ENCODE measurements at places on chromosomes 6 and 20.

DNA sequence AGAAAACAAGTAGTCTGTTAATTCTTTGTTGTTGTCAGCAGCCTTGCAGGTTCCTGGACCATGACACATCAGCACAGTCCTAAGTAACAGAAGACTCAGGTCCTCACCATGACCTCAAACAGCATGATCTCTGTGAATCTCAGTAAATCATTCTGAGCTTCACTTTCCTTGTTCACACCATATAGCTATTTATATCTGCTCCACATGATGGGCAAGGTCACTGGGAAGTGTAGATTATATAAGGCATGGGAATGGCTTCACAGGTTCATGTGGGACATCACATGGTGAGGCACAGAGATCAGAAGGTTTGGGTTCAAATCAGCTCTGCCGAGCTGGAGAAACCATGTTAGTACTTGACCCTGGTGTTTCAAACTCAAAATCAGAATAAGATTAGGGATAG is 245.4 kb upstream of the SPTLC3 start:
- DNase-seq: no peak

- no peak for DNase-seq
Observed at GRCh38 chr20:48864738-48865318, 37.0 kb upstream of the PREX1 start.

DNA sequence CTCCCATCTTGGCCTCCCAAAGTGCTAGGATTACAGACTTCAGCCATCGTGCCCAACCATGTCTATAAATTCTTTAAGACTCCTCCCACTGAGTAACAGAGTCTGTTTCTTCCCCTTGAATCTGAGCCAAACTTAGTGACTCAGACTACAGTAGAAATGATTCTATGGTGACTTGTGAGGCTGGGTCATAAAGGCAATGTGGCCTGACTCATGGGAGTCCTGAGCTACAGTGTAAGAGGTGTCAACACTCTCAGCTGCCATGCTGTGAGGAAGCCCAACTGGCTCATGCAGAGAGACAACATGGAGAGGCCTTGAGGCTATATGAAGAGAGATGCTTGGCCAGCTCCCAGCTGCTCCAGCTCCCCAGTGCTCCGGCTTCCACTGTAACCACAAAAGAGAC is 5.2 kb upstream of the NRSN2 start:
- DNase-seq: no peak

DNA sequence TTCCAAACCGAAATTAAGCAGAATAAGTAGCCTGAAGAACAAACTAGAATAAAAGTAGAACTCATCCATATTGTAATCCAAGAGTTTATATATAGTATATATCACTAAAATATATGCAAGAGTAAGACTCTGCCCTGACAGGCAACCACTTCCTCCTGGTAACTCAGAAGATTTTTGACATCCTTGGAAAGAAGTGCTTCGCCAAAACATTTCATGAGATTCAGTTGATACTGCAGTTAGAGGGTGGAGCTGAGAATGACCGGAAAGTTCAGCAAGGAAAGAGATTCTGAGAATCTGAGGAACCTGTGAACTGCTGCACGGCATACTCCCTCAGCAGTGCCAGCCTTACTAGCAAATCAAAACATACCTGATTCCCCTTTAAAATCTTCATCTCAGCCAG is 79.6 kb downstream of the CDK19 start:
- no peak for DNase-seq

- no peak for DNase-seq
Observed at GRCh38 chr6:89886378-89887120, 7.7 kb upstream of the GJA10 start.
